NAMALWA (cell line): ENCODE measurements at places on chromosomes 11 and 22.
A peak's percentile ranks its signal among the peaks of the same experiment; 100 is the strongest.

DNA sequence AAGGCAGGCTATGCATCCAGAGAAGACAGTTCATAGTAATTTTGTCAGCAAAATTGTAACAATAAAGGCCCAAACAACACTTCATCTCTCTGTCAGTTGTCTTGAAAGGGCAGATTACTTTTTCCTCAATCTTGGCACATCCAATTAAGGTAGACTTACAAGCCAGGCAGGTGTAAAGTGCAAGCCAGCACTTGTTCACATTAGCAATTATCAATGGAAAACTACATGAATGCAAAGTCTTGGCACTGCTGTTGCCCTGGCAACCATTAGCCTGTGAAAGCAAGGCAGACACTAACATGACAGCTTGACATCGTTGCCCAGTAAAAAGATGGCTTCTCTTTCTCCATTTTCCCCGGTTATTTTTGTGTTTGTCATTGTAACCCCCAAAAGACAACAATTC lies 677.2 kb upstream of the TENM4 start:
- no peak for DNase-seq

DNA sequence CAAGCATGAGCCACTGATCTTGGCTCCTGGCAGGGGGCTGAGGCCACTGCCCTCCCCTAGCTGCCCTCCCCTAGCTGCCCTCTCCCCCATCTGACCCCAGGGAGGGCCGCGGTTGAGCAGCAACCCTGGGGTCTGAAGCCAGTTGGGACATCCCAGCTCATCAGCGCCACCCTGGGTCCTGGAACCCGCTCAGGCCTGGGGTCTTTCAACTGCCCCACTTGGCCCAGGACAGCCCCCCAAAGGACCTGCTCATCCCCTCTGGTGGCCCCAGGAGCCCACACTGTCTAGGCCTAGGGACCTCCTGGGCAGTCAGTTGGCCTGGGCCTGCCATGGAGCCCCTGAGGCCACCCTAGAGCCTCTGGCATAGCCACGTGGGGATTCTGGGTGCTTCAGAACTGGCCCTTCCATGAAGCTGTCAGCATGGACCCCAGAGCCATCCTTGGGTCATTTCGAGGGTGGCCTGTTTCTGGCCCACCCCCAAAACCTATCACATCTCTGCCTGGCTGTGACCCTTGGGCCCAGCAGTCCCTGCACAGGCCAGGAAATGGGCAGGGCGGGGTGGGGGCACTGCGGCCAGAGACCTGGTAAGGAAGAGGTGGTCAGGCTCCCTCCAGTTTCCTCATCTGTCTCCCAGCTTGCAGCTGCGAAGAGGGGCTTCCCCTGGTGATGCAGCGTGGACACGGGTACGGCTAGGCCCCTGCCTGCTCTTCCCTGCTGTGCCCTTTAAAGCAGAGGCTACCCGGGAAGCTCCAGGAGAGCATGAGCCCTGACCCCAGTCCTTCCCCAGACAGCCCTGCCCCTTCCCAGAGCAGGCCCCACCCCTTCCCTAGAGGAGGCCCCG lies 37.9 kb downstream of the MUC2 start:
- no peak for DNase-seq

GRCh38 chr11:116500947-116501602 lies 271.7 kb downstream of the BUD13 start:
- no peak for DNase-seq

- no peak for DNase-seq
Measured at GRCh38 chr11:33700063-33700501, 544 bp downstream of the C11orf91 start.

GRCh38 chr22:36816636-36817524 lies at the start of gene PVALB:
Gene PVALB (minus strand): TSS chr22:36817035. CDS start chr22:36817005, 30 bp downstream.
- no peak for DNase-seq

DNA sequence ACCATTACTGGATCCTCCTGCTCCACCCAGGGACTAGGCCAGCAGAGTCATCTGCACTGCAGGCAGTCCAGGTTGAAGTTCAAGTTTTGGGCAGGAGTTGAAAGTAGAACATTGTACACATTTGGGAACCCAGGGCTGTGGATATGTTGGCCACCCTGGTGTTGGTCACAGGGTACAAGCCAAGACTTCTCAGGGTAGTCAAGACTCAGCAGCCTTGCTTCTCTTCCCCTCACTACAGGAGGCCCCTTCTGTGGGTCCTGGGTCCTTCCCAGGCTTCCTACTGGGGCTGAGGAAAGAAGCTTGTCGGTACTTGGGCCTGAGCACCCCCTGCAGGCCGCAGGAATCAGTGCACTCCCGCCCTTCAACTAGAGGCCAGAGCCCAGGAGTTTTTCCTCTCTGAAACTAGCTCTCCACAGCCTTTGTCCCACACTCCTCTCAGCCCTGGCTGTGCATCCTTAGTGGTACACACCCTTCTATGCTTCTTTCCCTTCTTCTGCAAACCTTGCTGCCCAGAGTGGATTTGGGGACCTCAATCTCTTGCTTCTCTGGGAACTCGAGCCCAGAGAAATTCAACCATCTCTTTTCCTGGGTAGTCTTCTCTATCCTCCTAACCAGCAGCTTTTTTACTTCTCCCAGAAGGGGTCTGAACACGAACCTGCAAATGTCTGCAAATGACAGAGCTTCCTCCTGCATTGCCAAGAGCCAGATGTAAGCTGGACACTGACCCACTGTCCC lies 2.6 kb upstream of the HPX start:
- DNase-seq, result peak; percentile 58

GRCh38 chr22:49826603-49827270 lies 936 bp downstream of the BRD1 start:
- peak; percentile 49 for DNase-seq

- no peak for DNase-seq
Measured at GRCh38 chr22:43411869-43412807, at the start of gene MPPED1. Gene MPPED1 (plus strand): TSS chr22:43412014. CDS start chr22:43424986, 12,972 bp downstream.

DNA sequence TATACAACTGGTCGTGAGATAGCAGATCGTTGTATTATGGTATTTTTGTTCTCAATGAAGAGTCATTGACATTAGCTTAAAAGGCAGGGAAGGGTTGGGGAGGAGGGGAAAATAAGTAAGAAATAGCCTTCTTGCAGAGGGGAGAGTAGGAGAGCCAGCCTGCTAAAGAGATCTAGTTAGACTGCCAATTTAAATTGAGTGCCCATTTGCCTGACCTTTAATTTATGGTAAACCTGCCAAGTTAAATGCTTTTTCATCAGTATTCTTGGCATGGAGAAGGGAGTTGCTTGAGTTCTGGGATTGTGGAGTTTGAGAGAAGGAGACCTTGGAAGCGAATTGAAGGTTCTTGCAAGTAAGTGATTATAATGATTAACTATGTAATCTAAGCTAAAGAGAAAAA lies 89.0 kb downstream of the FAM83F start:
- DNase-seq, result no peak

- DNase-seq, result no peak
Measured at GRCh38 chr22:37631448-37632173, 7.9 kb upstream of the SH3BP1 start.

DNA sequence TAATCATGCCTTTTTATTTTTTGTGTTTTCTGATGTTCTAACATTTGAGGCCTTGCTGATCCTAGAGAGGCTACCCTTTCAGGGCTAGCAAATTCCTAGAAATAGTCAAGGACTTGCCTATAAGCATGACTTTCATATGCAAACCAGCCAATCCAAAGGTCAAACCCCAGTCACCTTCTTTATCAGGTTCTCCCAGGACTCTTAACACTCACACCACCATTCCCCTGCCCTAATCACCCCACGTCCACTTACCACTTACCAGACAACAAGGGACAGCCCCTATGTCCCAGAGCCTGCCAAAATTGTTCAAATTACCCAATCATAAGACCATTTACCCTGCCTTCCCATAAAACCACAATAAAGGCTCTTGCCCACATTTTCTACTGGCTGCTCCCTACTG lies 1339.8 kb downstream of the LRRC4C start:
- DNase-seq, result no peak

GRCh38 chr11:2214527-2215229 lies 43.1 kb upstream of the TH start:
- DNase-seq, result no peak

DNA sequence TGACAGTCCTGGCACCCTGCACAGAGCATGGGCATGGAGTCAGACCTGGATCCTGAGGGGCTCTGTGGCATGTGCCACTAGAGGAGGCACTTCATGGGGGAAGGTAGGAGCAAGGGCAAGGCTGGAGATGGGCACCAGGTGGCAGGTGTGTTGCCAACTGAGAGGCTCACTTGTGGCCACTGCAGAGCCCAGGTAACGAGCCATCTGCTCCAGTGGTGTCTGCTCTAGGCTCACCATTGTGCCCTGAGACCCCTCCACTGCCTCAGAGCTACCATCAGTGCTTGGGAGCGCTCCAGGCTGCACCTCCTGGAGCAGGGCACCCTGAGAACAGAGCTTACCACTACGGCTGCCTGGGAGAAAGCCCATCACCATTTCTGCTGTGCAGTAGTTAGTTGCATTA lies 1.3 kb upstream of the ZDHHC8 start:
- DNase-seq, result no peak

- DNase-seq, result no peak
Measured at GRCh38 chr11:119626197-119626841, 102.7 kb downstream of the NECTIN1 start.

DNA sequence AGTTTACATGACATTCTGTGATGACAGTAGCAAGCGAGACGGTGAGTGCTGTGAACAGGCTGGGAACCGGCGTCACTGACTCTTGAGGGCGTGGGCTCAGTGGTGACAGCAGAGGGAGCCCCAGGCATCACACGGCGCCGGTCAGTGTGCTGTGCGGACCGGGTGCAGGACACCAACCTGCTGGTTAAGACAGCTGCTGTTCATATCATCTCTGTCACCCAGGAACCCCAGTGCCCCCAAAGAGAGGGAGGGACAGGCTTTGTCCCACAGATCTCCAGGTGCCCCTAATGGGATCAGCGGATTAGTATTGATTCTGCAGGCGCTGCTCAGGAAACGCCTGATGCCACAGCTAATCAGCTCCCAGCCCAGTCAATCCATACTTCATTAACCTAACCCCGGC lies 18.4 kb downstream of the B3GAT1 start:
- DNase-seq, result no peak

DNA sequence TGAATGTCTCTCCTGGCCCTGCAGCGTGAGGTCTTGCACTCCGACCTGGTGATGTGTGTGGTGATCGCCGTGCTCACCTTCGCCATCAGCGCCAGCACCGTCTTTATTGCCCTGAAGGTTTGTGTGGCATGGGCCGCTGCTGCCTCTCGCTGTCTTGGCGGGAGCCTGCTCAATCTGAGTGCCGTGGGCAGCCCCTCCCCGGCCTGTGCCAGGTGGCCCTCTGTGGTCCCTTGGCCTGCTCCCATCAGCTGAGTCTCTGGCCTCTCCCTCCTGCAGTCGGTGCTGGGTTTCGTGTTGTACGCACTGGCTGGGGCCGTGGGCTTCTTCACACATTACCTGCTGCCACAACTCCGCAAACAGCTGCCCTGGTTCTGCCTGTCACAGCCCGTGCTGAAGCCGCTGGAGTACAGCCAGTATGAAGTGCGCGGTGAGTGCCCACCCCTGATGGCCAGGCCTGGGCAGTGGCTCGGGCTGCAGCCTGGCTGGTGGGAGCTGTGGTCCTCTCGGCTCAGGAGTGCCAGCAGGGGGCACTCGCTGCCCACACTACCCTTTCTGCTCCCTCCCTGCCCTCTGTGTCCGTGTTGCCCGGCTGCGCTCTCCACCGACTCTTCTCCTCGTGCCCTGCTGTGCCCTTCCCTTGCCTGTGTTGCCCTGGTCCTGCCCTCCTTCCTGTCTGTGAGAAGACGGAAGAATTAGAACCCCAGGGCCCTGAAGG lies 10.2 kb downstream of the PCNX3 start:
- peak; percentile 61 for DNase-seq

DNA sequence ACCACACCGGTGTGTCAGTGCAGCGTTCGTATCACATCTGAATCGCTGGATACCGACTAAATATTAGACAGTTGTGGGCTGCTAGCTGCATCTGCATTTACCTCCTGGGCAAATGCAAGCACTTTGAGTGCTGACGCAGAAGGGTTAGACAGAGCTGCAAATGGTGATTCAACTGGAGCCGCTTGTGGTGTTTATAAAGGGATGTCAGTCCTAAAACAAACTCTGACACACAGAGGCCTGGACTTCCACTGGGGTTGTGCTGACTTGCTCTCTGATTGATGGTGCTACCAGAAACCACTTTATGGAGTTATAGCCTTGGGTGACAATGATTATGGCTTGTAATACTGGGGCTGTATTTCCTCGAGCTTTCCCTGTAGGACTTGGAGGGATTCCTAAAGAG lies 374.4 kb downstream of the NTM start:
- no peak for DNase-seq

DNA sequence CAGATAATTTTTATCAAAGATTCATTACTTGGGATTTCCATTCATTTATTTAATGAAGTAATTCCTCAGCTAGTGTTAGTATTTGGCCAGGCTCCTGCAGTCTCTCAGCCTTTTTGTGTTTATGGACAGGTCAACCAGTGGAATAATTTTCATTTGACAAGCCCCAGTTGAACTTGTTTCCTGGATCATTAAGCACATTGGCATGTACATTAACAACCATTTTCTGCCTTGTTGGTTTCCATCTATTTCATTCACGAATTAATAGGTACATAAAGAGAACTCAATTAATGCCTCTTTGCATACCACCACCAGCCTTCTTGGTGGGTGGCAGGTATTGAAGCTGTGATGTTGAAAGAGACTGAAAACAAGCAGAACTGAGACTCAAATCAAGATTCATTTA lies 745.2 kb downstream of the KCNA4 start:
- DNase-seq, result no peak

DNA sequence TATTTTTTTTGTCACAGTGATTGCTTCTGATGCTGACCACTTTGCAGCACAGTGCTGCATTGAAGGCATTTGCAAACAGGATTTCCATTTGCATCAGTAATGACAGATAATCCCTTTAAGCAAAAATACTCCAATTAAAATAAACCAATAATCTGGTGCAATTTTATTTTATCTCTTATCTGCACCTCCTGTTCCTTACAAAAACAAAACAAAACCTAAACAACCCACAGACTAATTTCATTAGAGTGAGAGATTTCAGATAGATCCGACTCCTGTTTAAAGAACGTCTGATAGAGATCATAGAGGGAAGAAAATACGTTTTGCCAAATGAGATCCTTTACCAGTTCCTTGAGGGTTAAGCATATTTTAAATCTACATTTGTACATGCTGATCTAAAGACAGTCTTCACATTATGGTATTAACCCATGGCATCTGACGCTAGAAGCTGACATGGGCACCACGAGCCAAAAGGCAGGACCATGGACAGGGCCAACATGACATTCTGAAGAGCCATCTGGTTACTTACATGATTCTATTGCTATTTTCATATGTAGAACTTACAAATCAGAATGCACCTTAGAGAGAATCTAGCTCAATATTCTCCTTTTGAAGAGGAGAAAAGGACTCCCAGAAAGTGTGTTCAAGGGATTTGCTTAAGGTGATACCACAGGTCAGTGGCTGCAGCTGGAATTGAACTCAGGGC lies 286.2 kb upstream of the NARS2 start:
- DNase-seq, result peak; percentile 13

- DNase-seq, result peak; percentile 94
Measured at GRCh38 chr11:9601037-9601875, 27.8 kb downstream of the WEE1 start.
